GM03348 (cell line): ENCODE measurements at places on chromosomes 12 and 14.

GRCh38 chr12:54300732-54301427, at the start of gene NFE2:
Gene NFE2 (minus strand): TSS chr12:54301015. CDS start chr12:54295248, 5,767 bp downstream.
- DNase-seq = peak; percentile 78

DNA sequence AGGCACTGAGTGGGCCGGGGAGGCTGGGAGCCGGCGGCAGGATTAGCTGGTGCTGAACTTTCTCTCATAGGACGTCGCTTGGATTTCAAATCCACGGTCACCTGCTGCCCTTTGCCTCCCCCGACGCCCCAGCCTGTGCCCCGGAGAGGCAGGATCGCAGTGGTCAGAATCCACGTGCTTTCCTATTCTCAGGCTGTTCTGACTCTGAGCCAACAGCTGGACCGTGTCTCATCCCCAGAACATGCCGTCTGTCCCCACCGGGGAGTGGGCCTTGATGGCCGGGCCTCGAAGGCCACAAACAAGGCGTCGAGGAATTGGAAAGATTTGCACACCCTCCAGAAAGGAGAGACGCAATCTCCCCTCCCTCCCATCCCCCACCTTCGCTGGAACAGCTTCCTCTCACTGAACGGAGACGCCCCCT, 18.5 kb upstream of the MLXIP start:
- DNase-seq = no peak

DNA sequence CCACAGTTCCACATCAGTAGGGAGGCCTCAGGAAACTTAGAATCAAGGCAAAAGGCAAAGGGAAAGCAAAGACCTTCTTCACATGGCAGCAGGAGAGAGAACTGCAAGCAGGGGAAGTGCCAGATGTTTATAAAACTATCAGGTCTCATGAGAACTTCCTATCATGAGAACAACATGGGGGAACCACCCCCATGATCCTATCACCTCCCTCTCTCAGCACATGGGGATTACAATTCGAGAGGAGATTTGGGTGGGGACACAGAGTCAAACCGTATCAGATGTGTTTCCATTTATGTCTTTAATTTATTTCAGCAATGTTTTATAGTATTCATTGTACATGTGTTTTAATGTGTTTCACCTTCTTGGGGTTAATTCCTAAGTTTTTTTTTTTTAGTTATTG, 25.8 kb downstream of the METAP2 start:
- no peak for DNase-seq

DNA sequence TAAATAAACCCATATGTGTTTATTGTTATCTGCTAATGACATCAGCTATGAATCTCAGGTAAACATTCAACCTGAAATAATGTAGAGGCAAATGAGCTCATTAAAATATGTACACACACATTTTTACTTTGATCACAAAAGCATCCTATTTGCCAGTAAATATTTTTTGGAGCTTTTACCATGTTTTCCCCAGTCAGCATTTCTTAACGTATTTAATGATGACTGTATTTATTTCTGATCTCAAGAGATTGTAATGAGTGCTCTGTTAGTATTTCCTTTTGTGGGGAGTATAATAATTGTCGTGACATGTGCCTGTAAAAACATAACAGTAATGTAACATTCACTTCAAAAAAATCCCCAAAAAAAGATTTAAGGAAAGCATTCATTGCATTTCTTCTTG, 52.1 kb downstream of the FRMD6 start:
- DNase-seq = no peak

GRCh38 chr14:29814156-29815015, 113.3 kb downstream of the PRKD1 start:
- DNase-seq = no peak

GRCh38 chr12:101714877-101715444, 17.5 kb downstream of the CHPT1 start:
- DNase-seq = no peak

DNA sequence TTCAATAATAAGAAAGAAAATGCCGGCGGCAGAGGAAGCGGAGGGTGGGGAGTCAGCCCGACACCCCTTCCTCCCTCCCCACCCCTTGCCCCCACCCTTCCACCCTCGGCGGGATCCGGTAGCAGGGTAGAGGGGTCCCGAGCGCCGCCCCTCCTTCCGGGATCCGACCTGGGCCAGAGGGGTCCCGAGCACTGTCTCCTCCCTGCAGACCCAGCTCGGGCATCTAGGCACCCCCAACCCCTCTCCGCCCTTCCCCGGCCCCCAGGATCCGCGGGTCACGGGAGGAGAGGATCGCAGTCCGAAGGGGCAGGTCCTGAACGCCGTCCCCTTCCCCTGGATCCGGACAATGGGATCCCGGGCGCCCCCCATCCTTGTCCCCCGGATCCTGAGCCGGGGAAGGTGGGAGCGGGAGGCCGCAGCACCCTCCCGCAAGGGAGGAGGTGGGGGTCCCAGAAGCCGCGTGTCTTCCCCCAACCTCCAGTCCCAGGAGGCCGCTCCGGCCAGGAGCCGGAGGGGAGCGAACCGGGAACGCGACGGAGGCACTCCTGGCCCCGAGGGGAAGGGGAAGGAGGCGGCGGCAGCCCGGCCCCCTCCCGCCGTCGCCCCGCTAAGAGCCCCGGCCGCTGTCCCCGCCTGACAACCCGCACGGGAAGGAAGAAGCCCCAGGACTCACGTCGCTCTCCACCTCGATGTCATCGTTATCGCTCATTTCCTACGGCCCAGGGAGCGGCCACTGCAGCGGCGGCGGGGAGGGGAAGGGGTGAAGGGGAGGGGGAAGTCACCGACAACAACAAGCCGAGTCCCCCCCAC, 481 bp downstream of the MAX start:
- DNase-seq = peak; percentile 21

DNA sequence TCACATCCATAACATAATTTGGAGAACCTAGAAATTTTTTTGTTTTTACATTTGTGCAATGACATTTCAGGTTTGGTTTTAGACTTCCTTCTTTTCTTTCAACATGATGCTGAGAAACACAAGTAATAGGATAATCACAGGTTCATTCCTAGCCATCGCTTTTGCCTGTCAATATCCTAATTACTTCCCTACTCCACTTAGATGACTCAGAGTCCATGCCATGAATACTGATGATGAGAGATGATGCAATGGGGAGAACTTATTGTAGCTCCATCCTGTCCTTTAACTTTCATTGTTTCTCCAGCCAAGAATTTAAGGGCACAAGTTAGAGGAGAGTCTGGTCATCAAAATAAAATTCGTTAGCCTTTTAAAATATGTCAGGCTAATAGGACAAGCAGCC, 101.3 kb downstream of the PTPRO start:
- DNase-seq = peak; percentile 5

DNA sequence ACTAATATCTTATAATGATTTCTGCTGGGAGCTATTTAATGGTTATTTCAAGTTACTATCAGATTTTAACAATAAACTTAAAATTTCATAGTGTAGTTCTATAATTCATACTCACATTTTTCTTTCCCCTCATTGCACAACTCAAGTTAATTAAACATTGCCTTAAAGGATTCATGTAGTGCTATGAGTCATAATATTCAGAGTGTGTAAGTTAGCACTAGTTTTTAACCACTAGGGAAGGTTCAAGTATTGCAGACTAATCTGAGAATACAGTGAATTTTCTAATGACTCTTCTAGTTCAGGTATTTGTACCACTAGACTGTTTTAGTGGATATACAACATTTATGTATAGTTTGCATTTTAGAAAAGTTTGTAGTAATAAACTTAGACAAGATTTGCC, 49.9 kb downstream of the FOXA1 start:
- no peak for DNase-seq
